ENCODE measurements at places on chromosomes 16 and 17. TPM values are rescaled to one million over a fixed set of nuclear protein-coding genes. Genes with fewer than 3 reads are reported as not detected.
A peak's percentile ranks its signal among the peaks of the same experiment; 100 is the strongest.

TMED6 gene
- 1.6 TPM for total RNA-seq

RNF157 gene
- total RNA-seq: 35.0 TPM

MAP2K6 gene
- total RNA-seq: 1.4 TPM

RAB37 gene
- 7.5 TPM for total RNA-seq

PRRT2 gene
- 1.6 TPM for total RNA-seq

SYT17 gene
- 1.9 TPM for total RNA-seq

TMEM101 gene
- 32.8 TPM for total RNA-seq

EZH1 gene
- 39.5 TPM for total RNA-seq

ITGB3 gene
- total RNA-seq: not detected

TP53TG3F gene
- not detected for total RNA-seq

- DNase-seq: no peak
These were observed 146.0 kb upstream of the RCVRN start for GRCh38 chr17:10051112-10051511.

DNA sequence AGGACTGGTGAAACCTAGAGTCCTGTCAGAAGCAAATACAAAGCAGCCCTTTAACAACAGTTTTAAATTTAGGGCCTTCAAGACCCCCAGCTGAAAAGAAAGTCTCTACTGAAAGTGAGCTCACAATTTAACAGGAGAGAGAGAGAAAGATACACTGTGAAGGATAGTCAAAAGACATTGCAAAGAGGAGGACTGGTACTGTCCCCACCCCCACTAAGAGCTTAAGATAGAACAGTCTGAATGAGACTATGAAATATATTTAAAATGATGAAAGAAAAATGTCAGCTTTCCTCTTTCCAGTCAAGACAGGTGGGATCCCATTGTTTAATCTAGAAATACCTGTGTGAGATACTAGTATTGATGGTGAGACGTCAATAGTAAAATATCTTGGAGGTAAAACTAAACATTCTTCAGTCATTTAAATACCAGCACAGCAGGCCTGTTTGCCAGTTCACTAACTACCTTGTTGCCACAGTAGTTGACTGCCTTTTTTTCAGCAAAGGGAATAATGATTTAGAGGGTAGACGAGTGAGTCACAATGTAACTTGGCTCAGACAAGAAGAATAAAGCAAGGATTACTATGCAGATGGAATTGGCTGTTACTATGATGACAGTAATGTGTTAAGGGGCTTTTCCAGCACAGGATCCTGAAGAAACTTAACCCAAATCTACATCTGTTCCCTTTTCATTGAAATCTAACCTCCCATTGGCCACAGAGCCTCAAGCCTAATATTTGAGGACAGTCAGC, 47.2 kb upstream of the RASL10B start:
- DNase-seq: no peak

GRCh38 chr16:30651124-30652004, 604 bp downstream of the PRR14 start:
- peak; percentile 94 for DNase-seq

DNA sequence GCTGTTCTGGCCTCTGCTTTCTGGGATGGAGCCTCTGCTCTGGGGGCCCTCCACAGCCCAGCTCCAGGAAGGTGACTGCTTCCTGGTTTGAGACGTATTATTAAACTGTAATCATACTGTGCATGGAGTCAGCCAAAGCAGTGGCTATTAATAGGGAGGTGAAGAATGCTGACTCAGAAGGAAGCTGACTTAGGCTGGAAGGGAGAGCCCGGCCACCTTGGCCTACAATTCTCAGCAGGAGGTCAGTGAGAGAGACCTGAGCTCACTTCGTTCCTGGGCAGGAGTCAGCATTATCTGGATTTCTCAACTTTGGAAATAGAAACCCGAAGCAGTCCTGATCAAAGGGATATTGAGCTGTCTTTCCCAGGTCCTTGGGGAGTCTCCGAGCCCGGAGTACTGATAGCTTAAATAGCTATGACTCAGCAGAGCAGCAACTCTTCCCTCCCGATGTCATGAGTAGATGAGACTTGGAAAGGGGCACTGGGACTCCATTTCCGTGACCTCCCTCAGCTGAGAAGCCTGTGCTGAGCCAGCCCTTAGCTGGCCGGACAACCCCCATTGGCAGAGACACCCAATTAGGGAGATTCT, 91.8 kb downstream of the YPEL2 start:
- DNase-seq: no peak

DNA sequence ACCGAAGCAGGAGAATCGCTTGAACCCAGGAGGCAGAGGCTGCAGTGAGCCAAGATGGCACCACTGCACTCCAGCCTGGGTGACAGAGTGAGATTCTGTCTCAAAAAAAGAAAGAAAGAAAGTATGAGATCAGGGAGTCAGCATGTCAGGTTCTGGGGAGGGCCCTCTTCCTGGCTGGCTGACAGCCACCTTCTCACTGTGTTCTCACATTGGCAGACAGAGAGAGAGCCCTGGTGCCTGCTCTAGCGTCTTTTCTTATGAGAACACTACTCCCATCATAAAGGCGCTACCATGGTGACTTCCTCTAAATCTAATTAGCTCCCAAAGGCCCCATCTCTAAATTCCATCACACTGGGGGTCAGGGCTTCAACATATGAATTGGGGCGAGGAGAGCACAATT, 27.6 kb upstream of the RBBP6 start:
- DNase-seq: no peak

DNA sequence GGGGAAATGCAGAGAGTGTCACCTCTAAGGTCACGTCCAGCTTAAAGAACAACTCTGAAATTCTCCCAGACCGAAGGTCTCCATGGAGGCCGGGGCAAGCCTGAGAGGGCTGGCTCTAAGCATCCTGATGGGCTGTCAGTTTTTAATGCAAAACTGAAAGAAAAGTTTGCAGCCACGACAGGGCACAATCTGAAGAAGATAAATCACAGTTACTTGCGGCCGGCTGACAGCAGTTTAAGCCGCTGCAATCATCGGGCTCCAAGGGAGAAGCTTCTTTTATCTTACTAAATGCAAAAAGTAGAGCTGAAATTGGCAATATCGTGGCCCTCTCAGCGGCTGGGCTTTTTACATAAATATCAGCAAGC, 168.8 kb downstream of the CYLD start:
- no peak for DNase-seq

- DNase-seq: no peak
These were observed 296.5 kb upstream of the MAF start for GRCh38 chr16:79897104-79897452.

- DNase-seq: no peak
These were observed at the start of gene NEUROD2 for GRCh38 chr17:39607851-39608130. Gene NEUROD2 (minus strand): TSS chr17:39607920. CDS start chr17:39606599, 1,321 bp downstream.

- no peak for DNase-seq
These were observed 19.8 kb upstream of the CHMP6 start for GRCh38 chr17:80971704-80972304.

GRCh38 chr17:42598905-42599304, 10.3 kb downstream of the RETREG3 start:
- DNase-seq: no peak

- DNase-seq: peak; percentile 93
These were observed 671.1 kb downstream of the WWOX start for GRCh38 chr16:78770353-78771091.

- peak; percentile 88 for DNase-seq
These were observed at the start of gene SLC16A5 for GRCh38 chr17:75087558-75088453. Gene SLC16A5 (plus strand): TSS chr17:75087954. CDS start chr17:75093637, 5,683 bp downstream.

GRCh38 chr16:47852991-47853390, 302.8 kb downstream of the ABCC12 start:
- DNase-seq: no peak

GRCh38 chr17:77886387-77886728, 72.1 kb upstream of the TNRC6C start:
- no peak for DNase-seq

- no peak for DNase-seq
These were observed 45.1 kb downstream of the SOX9 start for GRCh38 chr17:72165867-72166439.

DNA sequence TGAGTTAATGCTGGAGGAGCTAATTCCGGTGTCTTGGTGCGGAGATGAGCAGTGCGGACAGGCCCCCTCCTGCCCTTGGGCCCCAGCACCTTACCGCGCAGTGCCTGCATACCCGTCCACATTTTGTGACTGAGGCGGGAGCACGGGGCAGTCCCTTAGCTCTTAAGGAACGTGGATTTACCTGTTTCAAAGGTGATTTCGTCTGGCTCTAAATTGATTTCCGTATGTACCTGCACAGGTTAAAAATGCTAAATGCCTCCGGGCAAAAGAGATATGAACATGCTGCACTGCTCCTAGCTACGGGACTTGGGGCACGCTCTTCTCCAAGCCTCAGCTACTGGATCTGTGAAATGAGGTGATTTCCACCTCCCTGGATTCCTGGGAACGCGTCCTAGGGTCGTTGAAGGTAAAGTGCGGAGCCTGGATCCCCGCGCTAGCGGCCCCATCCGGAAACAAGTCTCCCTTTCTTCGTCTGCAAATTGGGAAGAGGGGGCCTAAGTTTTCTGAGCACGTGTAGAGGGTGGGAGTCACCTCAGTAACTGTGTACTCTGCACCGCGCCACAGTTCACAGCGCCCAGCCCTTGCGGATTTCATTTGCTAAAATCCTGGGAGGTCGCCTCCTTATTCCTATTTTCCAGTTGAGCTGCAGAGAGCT, 669 bp upstream of the CRISPLD2 start:
- no peak for DNase-seq

- no peak for DNase-seq
These were observed 36.7 kb downstream of the KIAA0753 start for GRCh38 chr17:6603744-6604325.

DNA sequence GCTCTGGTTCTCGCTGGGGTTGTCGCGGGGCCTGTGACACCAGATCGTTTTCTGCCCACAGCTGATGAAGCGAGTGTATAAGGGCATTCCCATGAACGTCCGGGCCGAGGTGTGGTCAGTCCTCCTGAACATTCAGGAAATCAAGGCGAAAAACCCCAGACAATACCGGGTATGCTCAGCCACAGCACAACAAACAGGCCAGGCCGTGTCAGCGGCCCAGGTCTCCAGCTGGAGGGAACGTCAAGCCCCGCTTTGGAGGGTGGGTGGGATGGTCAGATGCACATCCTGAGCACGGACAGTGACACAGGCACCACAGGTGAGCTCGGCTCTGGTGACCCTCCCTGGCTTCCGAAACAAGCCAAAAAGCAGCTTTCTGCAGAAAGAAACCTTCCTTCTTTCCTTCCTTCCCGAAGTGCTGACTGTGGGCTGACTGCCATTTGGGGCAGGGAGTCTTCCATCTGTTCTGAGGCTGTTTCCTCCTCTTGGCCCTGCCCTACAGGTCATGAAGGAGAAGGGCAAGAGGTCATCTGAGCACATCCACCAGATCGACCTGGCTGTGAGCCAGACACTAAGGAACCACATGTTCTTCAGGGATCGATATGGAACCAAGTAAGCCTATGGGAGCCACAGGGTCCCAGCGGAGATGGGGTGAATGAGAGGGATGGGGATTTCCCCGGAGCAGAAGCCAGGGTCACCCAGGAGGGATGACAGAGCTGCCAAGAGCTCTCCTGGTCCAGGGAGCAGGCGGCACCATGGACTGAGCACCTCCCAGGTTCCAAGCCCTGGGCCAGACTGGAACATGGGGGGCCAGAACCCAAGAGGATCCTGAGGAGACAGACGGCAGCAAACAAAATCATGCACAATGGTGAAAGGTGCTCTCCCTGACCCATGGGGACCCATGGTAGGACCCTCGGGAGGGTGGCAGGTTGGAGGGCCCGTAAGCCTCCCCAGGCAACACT, 79.4 kb downstream of the GOSR1 start:
- DNase-seq: no peak

- peak; percentile 90 for DNase-seq
These were observed 48.4 kb upstream of the KDM8 start for GRCh38 chr16:27154705-27155521.

DNA sequence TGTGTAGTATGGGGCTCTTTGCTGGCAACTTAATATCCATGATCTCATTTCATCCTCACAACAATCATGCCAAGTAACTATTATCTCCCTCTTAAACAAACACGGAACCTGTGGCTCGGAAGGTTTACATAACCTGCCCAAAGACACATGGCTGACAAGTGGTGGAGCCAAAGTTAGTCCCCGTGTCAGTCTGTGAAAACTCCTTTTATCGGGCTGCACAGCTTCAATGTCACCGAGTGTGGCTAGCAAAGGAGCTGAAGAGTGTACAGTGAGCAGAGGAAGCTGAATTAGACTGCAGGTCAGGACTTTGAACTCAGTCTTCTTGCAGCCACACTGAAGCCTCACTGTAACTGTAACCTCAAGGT, 80.3 kb downstream of the PARN start:
- DNase-seq: no peak

DNA sequence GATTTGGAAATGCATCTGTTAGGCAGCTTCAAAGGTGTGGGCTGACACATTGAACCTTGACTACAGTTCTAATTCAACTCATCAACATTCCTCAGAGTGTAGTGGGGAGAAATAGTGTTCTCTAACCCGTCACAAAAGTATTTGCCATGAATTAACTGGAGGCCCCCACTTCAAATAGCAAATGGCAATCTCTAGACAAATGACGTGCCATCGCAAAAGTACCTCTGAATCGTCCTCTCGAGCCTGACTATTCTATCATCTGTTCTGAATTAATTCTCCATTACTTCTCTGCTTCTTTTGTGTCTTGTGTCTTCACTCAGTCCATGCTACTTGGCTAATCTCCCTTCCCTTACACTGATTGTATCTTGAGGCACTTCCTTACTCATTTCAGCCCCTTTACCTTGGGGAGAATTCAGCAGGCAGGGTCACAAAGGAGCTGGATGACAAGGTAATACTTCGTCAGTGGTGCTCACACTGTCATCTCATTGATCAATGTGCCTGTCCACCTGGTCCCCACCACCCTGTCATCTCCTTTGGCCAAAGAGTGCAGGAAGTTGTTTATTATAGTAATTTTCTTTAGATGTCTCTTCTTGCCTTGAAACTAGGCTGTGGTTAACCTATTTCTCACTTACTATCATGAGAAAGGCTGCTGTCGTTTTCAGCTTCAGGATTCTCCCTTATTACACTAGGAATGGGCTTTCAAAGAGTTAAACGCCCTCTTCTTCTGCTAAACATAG, 108.4 kb downstream of the SYCE1L start:
- no peak for DNase-seq

DNA sequence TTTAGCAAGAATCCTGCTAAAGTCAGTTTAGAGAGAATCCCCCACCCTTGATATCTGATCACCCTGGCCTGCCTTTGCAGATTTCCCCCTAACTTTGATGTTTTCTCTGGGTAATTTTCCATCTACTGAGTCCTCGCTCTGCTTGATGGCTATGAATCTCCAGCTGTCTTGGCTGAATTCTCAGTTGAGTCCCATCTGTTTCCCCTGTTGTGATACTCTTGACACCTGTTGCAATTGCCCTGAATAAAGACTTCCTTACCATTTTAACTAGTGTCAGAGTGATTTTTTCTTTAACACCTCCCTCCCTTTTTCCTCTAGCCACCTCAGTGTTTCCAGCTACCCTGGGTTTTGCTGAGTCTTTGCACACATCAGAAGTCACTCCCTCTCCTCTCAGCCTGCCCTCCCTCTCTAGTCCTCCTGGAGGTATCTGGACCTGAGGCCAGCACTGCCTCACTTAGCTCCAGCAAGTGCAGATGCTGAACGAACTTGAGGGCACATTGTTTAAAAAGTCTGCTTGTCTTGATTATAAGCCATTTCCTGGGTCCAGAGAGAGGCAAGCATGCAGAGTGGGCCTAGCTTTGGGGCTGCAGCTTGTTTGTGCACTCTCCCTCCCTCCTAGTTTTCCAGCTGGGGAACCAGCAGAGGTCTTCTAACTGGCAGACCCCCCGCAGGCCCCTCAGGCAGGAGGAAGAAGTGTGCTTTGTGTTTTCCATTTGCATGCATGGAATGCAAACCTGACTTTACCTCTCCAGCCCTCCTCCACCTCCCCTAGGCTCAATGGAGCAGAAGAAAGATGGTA, 33.2 kb downstream of the SPACA3 start:
- DNase-seq: no peak

All from activated CD4-positive, alpha-beta T cell treated with anti-CD3 and anti-CD28 coated beads, Interleukin-2, amount 10 ng/mL, durations not matched to agents 24 days and 14 days (primary cell).